Aorta (tissue), 5 donors: ENCODE measurements at places on chromosomes 11 and 22. TPM values are rescaled to one million over a fixed set of nuclear protein-coding genes. Genes with fewer than 3 reads are reported as not detected.

Gene GAL3ST1
- 1.2 TPM for total RNA-seq

Gene SLC22A9
- not detected for total RNA-seq

Gene TMEM191C
- total RNA-seq: 0.55 TPM

Gene OSBPL5
- 69.1 TPM for total RNA-seq

Gene P2RX6
- 0.26 TPM for total RNA-seq

Gene HYLS1
- 3.3 TPM for total RNA-seq

Gene POU2AF2
- total RNA-seq: not detected

Gene OTOG
- total RNA-seq: not detected

Gene MCM5
- total RNA-seq: 21.7 TPM

Gene NFRKB
- total RNA-seq: 19.2 TPM

Gene BTG4
- total RNA-seq: not detected

Gene OR51E2
- 1.2 TPM for total RNA-seq

Gene SLC5A1
- not detected for total RNA-seq

Gene F2
- 0.19 TPM for total RNA-seq

DNA sequence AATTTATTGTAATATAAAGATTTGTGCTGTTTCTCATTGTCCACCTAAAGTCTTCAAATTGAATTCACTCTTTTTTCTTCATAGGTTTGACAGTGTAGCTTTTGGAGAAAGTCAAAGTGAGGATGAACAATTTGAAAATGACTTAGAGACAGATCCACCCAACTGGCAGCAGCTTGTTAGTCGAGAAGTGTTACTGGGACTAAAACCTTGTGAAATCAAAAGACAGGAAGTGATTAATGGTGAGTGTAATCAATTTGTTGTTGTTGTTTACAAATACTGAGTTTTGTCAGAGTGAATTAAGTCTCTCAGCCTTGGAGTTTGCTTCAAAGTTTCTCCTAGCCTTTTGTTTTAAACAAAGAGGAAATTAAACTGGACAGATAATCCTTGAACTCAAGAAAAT is 53.6 kb upstream of the GRIK4 start:
- DNase-seq: no peak

DNA sequence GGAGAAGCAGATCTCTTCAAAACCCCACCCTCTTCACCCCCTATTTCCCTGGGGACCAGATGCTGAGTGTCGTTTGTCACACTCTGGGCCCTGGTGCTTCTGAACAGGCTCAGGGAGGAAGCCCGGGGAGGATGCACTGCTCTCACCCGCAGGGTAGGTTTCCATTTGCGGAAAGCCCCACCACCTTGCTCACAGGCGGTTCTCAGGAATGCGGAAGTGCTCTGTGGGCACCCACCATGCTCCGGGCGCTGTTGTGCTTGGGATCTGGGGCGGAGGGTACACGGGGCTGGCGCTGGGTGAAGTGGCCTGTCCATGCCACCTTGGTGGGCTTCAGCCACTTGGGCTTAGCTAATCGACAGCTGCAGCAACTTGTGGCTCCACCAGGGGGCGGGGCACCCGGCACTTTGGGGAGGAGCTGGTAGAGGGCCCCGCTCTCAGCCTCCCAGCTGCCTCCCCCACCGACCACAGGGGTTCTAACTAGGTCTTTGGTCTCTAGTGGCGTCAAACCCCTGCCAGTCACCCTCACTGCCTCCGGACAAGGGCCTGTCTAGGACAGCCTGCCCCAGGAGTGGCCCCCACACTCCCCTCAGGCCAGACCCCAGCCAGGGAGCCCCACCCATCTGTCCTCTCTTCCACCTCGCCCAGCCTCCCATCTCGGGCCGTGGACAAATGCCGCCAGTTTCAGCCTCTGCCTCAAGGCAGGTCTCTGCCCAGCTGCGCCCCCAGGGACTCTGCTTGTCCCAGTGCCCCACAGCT is 7.4 kb downstream of the NDUFV1 start:
- DNase-seq: peak; percentile 90

DNA sequence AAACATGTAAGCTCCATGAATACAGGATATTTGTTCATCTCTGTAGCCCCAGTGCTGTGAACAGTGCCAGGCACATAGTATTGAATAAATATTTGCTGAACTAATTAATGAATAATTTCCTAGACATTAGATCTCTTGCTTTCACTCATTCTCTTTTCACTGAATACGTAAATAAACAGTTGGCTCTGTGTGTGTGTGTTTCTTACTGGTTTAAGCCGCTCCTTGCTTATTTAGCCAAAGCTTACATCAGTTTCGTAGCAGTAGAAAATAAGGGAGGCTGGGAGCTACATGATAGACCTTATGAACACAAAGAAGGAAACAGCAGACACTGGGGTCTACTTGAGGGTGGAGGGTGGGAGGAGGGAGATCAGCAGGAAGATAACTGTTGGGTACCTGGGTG is 17.2 kb downstream of the KREMEN1 start:
- no peak for DNase-seq

DNA sequence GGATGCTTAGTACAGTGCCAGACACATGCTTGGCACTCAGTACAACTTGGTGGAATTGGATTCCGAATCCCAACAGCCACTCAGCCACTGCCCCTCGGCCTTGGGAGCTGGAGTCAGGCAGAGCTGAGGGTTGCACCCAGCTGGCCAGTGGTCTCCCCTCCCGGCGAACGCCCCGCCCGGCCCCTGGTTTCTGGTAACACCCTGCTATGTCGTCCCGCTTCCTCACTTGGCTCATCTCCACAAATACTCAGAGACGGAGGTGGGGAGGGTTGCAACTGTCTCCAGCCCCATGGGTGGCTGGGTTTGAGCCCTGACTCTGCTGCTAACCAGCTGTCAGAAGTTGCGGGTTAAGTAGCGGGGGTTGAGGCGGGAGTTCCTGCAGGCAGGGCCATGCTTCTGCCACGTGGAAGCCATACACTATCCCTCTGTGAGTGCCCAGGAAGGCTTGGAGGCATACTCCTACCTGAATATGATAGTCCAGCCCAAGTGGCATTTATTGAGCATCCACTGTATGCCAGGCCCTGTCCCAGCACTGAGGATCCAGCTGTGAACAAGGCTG is 67.1 kb downstream of the GRIK4 start:
- no peak for DNase-seq

GRCh38 chr11:113615773-113616172 is 90.3 kb downstream of the TMPRSS5 start:
- DNase-seq: no peak

- DNase-seq: no peak
Observed at GRCh38 chr11:100760744-100761143, 73.7 kb downstream of the ARHGAP42 start.

DNA sequence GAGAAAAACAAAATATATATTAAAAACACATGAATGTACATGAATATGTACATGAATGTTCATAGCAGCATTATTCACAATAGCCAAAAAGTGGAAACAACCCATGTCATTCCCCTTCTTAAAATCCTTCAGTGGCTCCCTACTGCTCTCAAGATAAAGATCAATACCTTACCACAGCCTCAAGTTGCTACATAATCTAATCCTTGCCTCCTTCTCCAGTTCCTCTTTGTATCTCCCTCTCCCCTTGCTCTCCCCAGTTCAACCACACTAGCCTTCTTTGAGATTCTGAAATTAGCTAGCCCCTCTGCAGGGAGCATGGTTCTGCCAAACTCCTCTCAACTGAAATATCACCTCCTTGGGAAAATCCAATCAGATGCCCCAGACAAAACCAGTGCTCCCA is 28.1 kb downstream of the MTMR2 start:
- DNase-seq: no peak

DNA sequence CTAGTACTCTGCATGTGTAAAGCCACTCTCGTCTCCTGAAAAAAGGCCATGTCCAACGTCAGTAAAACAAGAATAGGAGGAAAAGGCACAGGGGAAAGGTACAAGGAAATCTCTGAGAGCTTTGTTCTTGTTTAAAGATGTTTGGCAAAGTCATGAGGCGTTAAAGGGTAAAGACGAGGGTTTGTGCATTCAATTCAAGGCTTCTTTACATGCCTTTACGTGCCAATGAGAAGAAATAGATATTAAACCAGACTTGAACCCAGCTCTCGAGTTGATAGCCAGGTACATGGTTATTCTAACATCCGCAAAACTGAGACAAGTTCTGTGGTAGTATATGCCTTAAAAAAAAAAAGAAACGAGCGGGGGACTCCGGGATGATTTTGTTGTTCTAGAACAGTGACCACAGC is 704 bp upstream of the CFL1 start:
- no peak for DNase-seq

- no peak for DNase-seq
Observed at GRCh38 chr22:43144949-43145348, 1.8 kb upstream of the MCAT start.

- no peak for DNase-seq
Observed at GRCh38 chr22:50523806-50524675, 1.4 kb downstream of the SCO2 start.

- DNase-seq: no peak
Observed at GRCh38 chr11:126637795-126638175, 282.3 kb downstream of the ST3GAL4 start.
